ENCODE measurements at places on chromosomes 3 and 15.

- DNase-seq, result no peak
These were observed 53.7 kb downstream of the PIK3CB start for GRCh38 chr3:138781012-138781470.

GRCh38 chr3:18444595-18445400 is 19.7 kb upstream of the SATB1 start:
- DNase-seq, result peak; percentile 57

DNA sequence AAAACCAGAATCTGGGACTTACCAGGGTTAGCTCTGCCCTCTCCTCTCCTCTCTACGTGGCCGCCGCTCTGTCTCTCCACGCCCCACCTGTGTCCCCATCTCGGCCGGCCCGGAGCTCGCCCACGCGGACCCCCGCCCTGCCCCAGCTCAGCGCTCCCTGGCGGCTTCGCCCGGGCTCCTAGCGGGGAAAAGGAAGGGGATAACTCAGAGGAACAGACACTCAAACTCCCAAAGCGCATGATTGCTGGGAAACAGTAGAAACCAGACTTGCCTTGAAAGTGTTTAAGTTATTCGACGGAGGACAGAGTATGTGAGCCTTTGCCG is 5.4 kb downstream of the ISL2 start:
- DNase-seq, result no peak

DNA sequence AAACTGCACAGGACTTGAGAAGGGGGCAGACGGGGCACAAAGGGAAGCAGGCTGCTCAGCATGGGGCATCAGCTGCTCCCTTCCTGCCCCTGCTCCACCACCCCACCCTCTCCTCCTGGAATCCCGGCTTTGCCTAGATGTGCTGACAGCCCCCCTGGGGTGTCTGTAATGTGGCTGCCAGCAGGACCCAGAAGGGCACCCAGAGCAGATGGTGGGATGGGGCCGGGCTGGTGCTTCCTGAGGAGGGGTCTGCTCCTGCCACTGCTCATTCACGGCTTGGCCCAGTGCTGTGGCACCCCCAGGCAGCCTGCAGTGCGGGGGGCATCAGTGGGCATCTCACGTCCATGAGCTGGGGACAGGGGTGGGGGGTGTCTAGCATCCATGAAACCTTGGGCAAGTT is 10.2 kb downstream of the H1-8 start:
- DNase-seq, result no peak

GRCh38 chr3:144409319-144409718 is 437.7 kb downstream of the DIPK2A start:
- no peak for DNase-seq

DNA sequence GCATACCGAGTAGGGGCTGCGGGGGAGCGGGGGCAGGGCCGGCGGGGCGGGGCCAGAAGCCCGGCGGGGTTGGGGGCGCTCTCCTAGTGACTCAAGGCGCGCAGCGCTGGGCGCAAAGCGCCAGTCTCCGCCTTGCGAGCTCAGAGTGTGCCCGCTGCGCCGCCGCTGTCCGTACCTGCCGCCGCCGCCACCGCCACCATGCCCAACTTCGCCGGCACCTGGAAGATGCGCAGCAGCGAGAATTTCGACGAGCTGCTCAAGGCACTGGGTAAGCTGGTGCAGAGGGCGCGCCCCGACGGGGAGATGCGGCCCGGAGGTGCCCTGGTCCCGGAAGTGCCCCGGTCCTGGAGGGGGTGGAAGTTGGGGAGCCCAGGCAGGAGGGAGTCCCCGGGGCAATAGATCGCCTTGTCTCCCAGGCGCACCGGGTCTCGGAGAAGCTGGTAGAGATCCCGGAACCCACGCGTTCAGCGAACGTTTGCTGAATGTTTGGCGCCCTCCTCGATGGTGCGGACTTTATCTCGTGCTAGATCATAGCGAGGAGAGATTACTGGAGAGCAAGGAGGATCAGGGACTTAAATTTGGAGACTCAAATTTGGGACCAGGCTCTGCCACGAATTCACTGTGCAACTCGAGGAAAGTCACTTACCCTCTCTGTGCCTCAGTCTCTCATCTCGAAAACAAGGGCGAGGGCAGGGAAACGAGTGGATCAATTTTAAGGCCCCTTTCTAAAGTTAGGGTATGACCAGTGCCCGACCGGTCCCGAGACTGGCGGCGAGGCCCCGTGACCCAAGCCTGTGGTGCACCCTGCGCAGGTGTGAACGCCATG is at the start of gene CRABP1:
Gene CRABP1 (plus strand): TSS at position 123 of the 826 bp plus-strand sequence. CDS start 76 bp downstream, at position 199.
- DNase-seq, result no peak

- peak; percentile 81 for DNase-seq
These were observed 6.7 kb upstream of the ACSBG1 start for GRCh38 chr15:78241017-78241416.

DNA sequence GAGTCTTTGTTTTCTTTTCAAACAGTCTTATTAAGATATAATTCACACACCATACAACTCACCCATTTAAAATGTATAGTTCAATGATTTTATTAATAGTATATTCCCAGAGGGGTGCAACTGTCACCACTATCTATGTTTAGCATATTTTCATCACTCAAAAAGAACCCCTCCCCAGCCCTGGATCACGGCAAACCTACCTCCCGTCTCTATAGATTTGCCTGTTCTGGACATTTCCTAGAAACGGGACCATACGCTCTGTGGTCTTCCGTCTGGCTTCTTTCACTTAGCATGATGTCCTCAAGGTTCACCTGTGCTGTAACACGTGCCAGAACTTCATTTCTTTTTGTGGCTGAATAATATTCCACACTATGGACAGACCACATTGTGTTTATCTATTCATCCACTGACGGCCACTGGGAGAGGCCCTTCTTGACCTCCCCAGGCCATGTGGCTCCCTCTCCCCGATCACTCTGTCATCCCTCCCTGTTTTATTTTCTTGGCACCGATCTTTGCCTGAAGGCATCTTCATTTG is 56.4 kb downstream of the IQSEC1 start:
- no peak for DNase-seq

GRCh38 chr3:43769885-43770425 is 79.2 kb downstream of the ABHD5 start:
- no peak for DNase-seq

- no peak for DNase-seq
These were observed 369.9 kb upstream of the MCTP2 start for GRCh38 chr15:93861413-93861812.

DNA sequence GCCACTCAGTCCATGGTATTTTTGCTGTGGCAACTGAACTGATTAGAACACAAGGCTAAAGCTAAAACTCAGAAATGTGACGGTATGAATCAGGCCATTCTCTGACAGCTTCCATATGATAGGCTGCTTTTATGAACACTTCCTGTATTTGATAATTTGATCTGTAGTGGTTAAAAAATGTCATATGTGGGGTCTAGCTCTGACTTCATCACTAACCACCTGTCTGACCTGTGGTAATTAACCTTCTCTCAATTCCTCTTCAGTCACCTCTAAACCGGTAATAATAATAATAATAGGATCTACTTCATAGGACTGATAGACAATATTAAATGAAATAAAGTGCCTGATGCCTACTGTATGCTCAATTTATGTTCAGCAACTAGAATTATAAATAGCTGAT is 223.2 kb downstream of the MBNL1 start:
- no peak for DNase-seq

DNA sequence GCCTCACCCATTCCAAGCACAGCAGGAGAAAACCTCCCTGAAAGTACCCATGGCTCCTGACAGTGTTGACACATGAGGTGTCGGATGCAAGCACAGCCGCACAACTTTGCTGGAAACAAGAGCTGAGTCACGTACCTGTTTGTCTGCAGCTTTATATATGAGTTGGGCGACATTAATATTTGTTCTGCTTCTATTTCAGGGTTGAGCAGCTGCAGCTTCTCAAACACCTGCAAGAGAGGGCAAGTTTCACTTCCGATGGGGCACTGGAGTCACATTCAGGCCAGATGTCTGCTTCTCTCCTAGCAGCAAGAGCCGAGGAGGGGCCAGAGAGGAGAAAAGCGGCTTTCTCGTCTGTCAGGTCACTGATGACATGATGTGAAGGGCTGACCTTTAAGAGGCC is 88.0 kb downstream of the NUP210 start:
- no peak for DNase-seq

- no peak for DNase-seq
These were observed 22.6 kb upstream of the RBP1 start for GRCh38 chr3:139561959-139562676.

DNA sequence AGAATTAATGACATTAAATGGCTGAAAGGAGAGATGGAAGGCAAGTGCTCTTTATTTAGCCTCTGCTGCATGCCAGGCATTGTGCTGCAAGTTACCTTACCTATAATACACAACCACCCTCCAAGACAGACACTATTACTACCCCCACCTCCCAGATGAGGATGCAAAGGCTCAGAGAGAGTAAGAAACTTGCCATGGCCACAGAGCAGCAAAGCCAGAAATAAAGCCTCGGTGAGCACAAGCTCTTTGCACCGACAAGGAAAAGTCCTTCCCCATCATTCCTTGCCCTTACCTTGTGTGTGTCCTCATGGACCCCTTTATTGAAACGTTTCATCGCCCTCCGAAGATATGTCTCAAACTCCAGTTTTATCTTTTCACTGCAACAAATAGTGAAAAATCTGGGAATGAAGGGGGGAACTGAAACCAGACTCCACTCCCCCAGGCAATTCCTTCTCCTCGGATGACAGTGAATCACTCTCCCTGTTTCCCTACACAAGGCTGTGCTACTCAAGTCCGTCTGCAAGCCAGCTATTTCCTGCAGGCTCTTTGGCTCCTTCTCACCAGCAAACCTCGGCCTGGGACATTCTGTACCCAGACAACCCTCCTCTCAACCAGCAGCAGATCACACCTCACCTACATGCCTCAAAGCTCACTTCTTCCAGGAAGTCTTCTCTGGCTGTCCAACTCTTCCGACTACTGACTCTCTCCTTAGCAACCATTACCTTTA is 11.4 kb downstream of the XPC start:
- DNase-seq, result no peak

DNA sequence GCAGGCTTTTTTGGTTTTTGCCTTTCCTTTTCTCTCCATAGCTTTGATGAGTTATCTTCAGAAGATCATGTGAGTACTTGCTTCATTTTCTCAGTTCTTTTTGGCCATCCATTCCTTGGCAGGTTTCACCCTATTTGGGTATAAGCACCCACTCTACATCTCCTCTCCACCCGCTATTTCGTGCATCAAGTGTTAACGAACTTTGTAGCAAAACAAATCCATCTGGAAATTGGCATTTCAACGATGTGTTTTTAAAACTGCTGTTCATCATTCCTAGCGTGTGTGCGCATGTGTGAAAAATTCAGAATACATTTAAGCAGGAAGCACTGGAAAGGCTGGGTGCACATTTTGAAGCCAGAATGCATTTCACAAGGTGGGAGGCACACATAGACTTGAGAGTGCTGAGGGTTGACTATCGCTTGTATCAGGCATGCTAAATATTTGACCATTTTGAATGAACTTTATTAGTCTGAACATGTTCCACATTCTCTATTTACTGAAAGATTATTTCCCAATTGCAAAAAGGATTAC is 89.7 kb upstream of the FHIT start:
- DNase-seq, result no peak

DNA sequence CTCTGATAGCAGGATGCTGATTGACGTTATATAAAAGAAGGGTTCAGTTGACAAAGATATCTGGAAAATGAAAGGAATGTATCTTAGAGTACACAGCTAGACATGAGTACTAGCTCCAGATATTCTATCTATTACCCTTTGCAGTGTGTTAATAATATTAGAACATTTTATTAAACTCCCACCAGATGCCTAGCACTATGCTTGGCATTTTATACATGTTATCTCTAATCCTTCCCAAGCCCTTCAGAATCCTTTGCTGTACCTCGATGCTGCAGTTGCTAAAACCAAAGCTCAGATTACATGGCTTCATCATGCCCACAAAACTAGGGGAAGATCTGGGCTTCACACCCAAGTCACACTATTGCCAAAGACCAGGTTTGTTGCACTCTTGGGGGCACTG is 350.1 kb upstream of the AZI2 start:
- no peak for DNase-seq

DNA sequence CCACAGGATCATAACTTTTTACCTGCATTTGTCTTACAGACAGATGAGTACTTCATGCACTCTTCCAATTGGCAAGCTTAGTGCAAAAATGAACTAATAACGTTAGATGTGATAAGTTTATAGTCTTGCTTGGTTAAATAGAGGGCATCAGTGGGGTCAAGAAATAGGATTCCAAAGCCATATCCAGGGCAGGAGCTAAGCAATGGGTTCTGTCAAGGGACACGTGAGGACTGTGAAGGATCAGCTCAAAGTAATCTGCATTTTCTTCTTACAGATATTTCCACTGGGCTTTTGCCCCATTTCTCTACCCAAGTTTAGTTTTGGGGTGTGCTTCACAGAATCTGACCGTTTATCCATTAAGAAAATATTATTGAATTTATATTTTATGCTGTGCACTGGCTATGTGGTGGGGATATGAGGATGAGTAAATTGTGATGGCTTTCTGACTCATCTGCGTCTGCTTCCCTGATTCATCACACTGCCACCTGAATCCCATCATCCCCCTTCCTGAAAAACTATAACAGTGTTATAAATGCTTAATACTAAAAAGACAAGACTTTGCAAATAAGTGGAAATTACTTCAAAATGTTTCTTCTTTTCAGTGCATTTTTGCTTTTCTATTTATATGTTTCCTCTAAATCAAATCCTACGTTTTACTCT is 17.5 kb downstream of the PPP2R3A start:
- no peak for DNase-seq

DNA sequence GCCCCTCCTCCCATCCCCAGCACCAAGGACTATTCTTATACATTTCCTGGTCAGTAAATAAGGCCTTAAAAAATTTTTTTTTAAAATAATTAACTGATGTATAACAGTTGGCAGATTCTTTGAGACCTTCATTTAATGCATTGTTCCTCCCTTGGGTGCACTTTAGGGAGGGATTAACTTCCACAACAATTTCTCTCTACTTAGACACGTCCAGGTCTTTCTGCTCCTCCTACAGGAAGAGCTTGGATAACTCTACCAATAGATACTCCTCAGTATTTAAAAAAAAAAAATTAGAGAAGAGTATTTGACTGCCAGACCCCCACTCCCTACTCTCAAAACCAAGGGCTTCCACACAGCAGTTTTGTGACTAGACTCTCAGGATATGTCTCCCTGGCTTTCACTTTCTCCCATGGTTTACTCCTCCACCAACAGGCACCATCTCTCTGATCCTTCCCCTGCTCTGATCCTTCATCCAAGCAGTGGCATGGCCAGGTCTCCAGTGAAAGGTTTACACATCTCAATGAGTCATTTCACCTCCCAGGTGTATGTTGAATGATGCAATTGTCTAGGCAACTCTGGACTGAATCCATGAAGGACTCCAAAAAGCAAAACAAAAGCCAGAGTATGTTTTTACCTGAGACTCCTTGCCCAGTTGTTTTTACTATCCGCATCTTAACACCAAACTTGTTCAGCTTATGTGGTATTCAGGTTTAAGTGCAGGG is 7.4 kb downstream of the ZIC4 start:
- DNase-seq, result no peak

GRCh38 chr3:140206196-140207040 is 271.4 kb downstream of the CLSTN2 start:
- DNase-seq, result no peak

GRCh38 chr3:127324076-127324475 is 36.2 kb upstream of the PRR20G start:
- DNase-seq, result no peak

- DNase-seq, result no peak
These were observed 10.7 kb downstream of the ZXDC start for GRCh38 chr3:126464997-126465396.

GRCh38 chr3:175668300-175668699 is 809.2 kb downstream of the NAALADL2 start:
- DNase-seq, result no peak

- no peak for DNase-seq
These were observed 105.5 kb upstream of the TRIM42 start for GRCh38 chr3:140572334-140572733.

- DNase-seq, result no peak
These were observed 27.4 kb upstream of the FRMD5 start for GRCh38 chr15:44222478-44222877.

Data from activated CD4-positive, alpha-beta T cell treated with anti-CD3 and anti-CD28 coated beads for 24 hours (primary cell).